Stimulated activated CD8-positive, alpha-beta memory T cell treated with anti-CD3 and anti-CD28 coated beads, Interleukin-4, amount 100 ng/mL, for 1 hour (primary cell): ENCODE measurements at places on chromosomes 7 and 10.
A peak's percentile ranks its signal among the peaks of the same experiment; 100 is the strongest.

GRCh38 chr10:25988583-25988982, 54.6 kb downstream of the MYO3A start:
- DNase-seq = no peak

GRCh38 chr7:151226560-151226874, 488 bp downstream of the ABCF2 start:
- no peak for DNase-seq

DNA sequence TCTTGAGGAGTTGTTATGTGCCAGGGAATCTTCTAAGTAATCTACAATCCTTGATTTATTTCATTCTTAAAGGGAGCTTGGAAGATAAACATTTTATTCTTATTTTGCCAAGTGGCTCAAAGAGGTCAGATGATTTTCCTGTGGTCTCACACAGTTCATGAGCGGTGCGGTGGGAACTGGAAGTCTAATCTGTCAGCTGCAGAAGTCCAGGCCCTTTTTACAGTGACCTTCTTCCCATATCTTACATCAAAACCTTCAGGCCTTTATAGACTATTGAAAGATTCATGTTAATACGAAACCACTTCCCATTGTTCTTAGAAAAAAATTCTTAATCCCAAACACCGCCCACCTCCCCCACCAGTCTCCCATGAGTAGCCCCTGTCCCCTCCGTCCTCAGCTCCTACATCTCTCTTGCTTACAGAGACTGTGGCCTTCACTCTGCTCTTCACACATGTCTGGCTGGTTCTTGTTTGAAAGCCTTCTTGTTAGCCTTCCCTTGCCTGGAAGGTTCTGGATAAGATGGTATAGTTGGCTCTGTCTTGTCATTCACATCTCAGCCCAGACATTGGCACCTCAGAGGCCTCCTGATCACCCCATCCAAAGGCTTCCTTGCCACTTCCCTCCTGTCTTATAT, 61.5 kb downstream of the ITGA8 start:
- no peak for DNase-seq

GRCh38 chr10:58854811-58855210, 321.6 kb upstream of the PHYHIPL start:
- no peak for DNase-seq

DNA sequence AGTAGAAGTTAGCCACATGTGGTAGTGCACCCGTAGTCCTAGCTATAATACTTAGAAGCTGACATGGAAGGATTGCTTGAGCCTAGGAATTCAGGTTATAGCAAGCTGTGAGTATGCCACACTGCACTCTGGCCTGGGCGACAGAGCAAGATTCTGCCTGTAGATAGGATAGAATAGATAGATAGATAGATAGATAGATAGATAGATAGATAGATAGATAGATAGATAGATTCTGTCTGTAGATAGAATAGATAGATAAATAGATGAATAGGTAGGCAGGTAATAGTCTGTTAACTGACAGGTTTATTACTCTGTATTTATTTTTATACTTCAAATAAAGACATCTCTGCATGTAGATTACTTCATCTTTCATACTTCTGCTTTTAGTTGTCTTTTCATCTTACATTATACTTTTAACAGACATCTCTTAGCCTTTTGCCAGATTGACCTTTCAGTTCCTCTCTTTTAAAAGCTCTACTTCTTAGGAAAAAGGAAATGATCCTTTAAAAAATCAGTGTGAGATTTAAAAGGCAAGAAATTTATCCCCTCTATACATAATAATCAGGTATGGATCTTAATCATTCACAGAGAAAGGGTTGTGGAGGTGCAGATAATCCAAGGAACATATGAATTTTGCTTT, 31.8 kb downstream of the CCAR1 start:
- no peak for DNase-seq

GRCh38 chr10:132460691-132461090, 63.7 kb downstream of the PWWP2B start:
- no peak for DNase-seq

GRCh38 chr7:14195079-14195478, 205.6 kb upstream of the ETV1 start:
- no peak for DNase-seq

GRCh38 chr10:29657719-29658274, 23.0 kb upstream of the SVIL start:
- no peak for DNase-seq

DNA sequence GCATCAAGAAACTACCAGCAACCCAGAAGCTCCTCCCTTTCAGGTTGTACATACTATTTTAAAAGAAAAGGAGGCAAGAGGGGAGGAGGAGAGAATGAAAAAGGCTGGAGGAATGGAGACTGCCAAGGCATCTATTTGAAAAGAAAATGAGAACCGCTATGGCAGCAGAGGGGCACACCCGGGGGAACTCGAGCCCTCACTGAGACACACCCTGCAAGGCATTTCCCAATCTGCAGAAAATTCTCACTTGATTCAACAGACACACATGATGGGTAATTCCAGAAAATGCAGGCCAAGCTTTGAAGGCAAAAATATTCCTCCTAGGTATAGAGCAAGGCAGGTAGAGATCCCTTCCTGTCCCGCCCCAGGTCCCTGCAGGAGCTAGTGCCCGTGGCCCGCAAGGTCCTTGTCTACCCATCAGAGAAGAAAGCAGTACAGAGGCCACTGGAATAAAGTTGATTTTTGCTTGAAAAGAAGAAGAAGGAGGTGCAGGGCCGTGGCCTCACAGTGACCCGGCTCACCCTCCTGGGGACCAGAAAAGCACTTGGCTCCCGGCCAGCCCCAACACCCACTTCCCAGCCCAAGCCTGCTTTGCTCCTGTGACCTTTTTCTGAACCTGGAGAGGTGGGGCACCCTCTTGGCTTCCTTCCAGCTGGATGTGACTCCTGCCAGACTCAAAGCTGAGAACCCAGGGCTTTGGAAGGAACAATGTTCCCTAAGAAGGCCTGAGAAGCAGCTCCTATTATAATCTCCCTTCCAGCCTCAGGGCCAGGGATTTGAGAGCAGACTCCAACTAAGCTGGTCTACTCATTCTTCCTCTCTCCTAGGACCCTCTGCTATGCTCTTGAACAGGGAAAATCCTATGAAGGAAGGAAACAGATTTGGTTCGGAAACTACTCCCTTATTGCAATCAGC, 6.2 kb upstream of the PIK3CG start:
- no peak for DNase-seq

DNA sequence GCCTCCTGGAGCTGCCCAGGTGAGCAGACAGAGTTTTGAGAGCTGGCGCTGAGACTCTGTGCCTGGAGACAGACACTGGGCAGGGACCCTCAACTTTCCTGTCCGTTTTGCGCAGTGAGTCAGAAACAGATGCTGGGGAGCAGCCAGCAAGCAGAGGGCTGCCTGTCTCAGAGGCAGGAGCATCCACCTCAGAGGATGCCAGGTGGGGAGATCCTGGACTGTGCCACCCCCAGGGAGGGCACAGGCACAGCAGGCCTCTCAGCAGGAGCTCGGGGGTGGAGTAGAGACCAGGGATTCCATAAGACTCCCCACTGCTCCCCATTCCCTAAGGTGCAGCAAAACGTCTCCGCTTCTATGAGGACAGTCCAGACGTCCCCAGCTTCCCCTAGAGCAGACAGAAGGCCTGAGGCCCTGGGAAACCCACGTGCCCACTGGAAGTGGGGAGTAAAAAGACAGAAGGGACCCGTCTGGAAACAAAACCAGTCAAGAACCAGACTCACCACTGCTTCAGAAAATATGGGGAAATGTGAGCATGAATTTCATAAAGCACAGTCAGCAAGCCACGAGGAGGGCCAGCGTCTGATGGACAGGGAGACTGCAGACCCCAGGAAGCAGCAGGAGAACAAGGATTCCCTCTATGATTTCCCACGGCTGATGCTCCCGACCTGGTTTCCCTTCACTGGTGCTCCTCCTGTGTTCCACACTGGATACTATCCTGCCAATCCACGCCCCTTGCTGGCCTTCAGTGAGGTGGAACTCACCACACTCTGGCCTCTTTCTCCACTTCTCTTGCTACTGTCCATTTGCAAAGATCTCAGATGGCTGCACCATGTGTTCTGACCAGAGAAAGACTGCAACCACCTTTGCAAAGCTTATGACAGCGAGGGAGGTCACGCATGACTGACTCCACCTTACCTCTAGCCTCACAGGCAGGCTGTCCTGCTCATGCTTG, 151.3 kb upstream of the FAM20C start:
- DNase-seq = no peak

DNA sequence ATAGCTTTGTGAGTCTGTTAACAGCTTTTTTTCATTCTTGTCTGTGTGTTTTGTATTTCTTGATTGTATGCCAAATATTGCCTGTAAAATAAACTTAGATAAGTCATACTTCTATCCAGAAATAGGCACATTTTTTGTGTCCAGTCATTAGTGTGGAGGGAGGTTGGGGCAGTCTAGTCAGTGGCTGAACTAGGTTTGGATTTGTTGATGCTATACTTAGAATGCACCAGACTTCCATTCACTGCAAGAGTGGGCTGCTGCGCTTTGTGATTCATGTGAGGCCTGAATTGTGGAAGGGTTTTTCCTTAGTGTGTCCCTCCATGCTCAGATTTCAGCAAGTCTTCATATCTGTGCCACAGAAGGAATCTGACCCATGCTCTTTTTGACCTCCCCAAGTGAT, 50.0 kb downstream of the TRUB1 start:
- DNase-seq = no peak

DNA sequence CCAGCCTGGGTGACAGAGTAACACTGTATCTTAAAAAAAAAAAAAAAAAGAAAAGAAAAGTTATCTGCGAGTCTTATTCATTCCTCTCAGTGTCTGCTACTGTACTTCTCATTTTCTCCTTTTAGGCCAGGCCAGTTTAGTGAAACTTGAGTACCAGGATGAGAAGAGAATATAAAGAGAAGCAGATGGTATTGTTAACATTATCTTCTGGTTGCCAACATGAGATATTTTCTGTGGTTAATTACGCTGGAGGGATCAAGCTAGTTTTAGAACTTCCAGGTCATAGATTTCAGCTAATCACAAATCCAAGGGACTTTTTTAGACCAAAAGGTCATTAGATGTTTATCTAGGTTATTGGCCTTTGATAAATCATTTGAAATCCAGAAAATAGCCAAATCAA, 252.6 kb upstream of the SMIM30 start:
- no peak for DNase-seq

- no peak for DNase-seq
These were observed 20.3 kb downstream of the ACSM6 start for GRCh38 chr10:95214369-95214768.

- DNase-seq = no peak
These were observed 322.1 kb upstream of the AUTS2 start for GRCh38 chr7:69276011-69276729.

GRCh38 chr10:80171248-80171660, 34.1 kb downstream of the ANXA11 start:
- DNase-seq = no peak

- DNase-seq = no peak
These were observed 1194.4 kb upstream of the SORCS1 start for GRCh38 chr10:108358912-108359311.

- DNase-seq = no peak
These were observed 1012.5 kb downstream of the NRG3 start for GRCh38 chr10:82887488-82887887.

DNA sequence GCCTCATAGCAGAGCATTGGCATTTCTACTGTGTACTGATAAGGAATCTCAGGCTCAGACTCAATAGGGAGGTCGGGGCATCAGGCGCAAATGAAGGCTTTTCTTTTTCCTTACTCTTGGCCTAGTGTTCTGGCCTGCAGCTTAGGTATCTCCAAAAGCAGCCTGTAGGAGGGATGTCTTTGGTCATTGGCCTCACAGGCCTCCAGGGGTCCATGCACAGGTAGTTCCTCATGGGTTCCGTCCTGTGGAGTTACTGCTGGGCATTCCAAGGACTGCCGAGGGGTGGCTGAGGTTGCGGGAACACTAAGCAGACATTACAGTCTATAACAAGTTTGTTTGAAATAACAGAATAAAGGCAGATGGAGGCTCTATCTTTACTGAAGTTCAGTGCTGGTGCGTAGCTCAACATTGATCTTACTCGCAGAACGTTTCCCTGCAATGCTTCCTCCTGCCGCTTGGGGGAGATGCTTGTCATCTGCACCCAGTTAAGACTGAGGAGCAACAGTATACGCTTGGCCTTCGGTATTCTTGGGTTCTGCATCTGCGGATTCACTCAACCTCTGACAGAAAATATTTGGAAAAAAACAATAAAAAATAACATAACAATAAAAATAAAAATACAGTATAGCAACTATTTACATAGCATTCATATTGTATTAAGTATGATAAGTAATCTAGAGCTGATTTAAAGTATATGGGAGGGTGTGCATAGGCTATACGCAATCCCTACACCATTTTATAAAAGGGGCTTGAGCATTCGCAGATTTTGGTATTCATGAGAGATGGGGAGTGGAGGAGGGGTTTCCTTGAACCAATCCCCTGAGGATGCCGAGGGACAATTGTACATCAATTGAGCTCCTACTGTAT, 58.9 kb downstream of the SH2D4B start:
- DNase-seq = peak; percentile 15

DNA sequence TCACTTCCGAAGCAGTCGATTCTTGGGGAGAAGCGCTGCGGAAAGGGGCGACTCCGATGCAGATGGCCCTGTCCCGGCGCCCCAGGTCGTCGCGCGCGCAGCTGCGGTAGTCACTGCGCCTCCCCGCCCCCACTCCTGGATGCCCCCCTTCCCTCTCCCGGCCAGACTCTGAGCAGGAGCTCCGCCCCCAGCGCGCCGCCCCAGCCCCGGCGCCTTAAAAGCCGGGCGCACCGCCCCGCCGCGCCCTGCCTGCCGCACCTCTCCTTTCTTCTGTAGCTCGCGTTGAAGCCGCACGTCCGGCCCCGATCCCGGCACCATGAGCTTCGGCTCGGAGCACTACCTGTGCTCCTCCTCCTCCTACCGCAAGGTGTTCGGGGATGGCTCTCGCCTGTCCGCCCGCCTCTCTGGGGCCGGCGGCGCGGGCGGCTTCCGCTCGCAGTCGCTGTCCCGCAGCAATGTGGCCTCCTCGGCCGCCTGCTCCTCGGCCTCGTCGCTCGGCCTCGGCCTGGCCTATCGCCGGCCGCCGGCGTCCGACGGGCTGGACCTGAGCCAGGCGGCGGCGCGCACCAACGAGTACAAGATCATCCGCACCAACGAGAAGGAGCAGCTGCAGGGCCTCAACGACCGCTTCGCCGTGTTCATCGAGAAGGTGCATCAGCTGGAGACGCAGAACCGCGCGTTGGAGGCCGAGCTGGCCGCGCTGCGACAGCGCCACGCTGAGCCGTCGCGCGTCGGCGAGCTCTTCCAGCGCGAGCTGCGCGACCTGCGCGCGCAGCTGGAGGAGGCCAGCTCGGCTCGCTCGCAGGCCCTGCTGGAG, at the start of gene INA:
Gene INA (plus strand): TSS at position 243 of the 817 bp plus-strand sequence. CDS start 74 bp downstream, at position 317.
- no peak for DNase-seq
